Lower lobe of right lung (tissue), 2 donors: ENCODE measurements at places on chromosomes 16 and 17. TPM values are rescaled to one million over a fixed set of nuclear protein-coding genes. Genes with fewer than 3 reads are reported as not detected.
A peak's percentile ranks its signal among the peaks of the same experiment; 100 is the strongest.

SLC9A5 gene
- 2.8 TPM for total RNA-seq

DNA sequence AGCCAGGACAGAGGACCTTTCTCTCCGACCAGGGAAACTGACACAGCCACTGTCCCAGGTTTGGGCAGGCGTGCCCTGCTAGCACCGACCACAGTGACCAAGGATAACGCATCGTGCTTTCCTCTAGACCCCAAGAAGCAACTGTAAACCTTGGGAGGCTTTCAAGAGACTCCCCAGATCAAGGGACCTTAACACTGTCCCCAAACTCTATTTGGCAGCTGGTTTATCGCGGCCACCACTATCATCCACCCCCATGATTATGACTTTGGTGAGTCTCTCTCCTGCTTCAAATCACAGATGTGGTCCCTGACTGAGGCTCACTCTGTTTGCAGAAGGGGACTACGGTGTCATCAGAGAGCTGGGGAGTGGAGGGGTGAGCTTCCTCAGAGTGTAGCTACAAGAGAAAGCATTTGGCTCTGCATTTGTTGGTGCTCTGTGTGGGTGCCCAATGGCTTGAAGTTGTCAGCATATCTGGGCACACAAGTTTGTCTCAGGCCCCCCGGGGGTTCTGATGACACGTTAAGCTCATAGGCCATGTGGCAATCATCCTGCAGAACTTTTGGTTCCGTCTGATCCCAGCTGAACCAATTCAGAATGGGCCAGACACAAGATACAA, 408.0 kb downstream of the SLC39A11 start:
- peaks cover 6% of the 10 kb centered on the region for H3K4me1 ChIP-seq
- no peaks in the 10 kb centered on the region for H3K27me3 ChIP-seq
- no peaks in the 10 kb centered on the region for H3K36me3 ChIP-seq
- H3K27ac ChIP-seq, result peak overlapping the region; percentile 42
- H3K4me3 ChIP-seq, result no peak overlapping the region
- no peak for DNase-seq

- no peak overlapping the region for H3K4me3 ChIP-seq
- peaks cover 5% of the 10 kb centered on the region for H3K4me1 ChIP-seq
- H3K27me3 ChIP-seq, result no peaks in the 10 kb centered on the region
- H3K27ac ChIP-seq, result no peak overlapping the region
- DNase-seq, result no peak
Observed at GRCh38 chr17:4623249-4623648, 18.2 kb downstream of the ALOX15 start.

GRCh38 chr17:49944273-49944870, 24.6 kb upstream of the DLX4 start:
- no peak overlapping the region for H3K27ac ChIP-seq
- no peak overlapping the region for H3K4me3 ChIP-seq
- H3K36me3 ChIP-seq, result no peaks in the 10 kb centered on the region

SOX15 gene
- 0.47 TPM for total RNA-seq

CDRT4 gene
- total RNA-seq, result 13.4 TPM

DNA sequence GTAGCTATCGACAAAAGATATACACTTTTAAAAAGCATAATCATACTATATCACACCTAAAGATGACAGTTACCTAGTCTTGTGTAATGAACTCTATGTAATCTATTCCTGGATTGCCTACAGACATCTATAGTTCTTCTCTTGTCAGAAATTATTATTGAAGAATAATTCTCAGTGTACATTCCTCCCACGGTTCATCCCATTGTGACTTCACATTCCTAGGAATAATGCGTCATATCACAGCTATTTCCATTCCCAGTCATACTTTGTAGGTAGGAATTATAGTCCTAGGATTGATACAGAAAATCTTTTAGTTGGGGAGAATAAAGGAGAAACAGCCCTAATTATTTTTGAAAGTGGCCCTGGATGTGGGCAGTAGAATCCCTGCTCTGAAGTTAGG, 44.0 kb upstream of the ABCC11 start:
- H3K27me3 ChIP-seq, result no peaks in the 10 kb centered on the region
- no peak overlapping the region for H3K4me3 ChIP-seq
- no peak overlapping the region for H3K27ac ChIP-seq
- DNase-seq, result no peak
- H3K4me1 ChIP-seq, result peaks cover 4% of the 10 kb centered on the region
- peaks cover 53% of the 10 kb centered on the region for H3K36me3 ChIP-seq

TBC1D3C gene
- 0.38 TPM for total RNA-seq

GRCh38 chr16:30359871-30360170, 4.7 kb upstream of the CD2BP2 start:
- no peaks in the 10 kb centered on the region for H3K27me3 ChIP-seq
- no peak overlapping the region for H3K4me3 ChIP-seq
- H3K36me3 ChIP-seq, result peaks cover 70% of the 10 kb centered on the region
- no peak for DNase-seq

KRTAP4-3 gene
- total RNA-seq, result not detected

PITPNM3 gene
- 12.3 TPM for total RNA-seq

- DNase-seq, result no peak
- H3K27ac ChIP-seq, result no peak overlapping the region
- no peak overlapping the region for H3K4me3 ChIP-seq
- H3K4me1 ChIP-seq, result no peaks in the 10 kb centered on the region
- H3K36me3 ChIP-seq, result no peaks in the 10 kb centered on the region
- H3K27me3 ChIP-seq, result peaks cover 15% of the 10 kb centered on the region
Observed at GRCh38 chr17:8031261-8031661, 7.6 kb upstream of the ALOX15B start.

GRCh38 chr16:88487124-88487432, 34.0 kb downstream of the ZFPM1 start:
- no peaks in the 10 kb centered on the region for H3K36me3 ChIP-seq
- no peaks in the 10 kb centered on the region for H3K4me1 ChIP-seq
- H3K4me3 ChIP-seq, result no peak overlapping the region
- H3K27ac ChIP-seq, result no peak overlapping the region

C17orf78 gene
- not detected for total RNA-seq

- H3K36me3 ChIP-seq, result no peaks in the 10 kb centered on the region
- peak within 1 kb of the TSS; percentile 51 for H3K4me3 ChIP-seq
- peaks cover 20% of the 10 kb centered on the region for H3K4me1 ChIP-seq
- H3K27me3 ChIP-seq, result peaks cover 87% of the 10 kb centered on the region
- no peak within 1 kb of the TSS for H3K27ac ChIP-seq
Observed at GRCh38 chr17:46818316-46818928, at the start of gene WNT3. Gene WNT3 (minus strand): TSS chr17:46818692. CDS start chr17:46818597, 95 bp downstream.

DNA sequence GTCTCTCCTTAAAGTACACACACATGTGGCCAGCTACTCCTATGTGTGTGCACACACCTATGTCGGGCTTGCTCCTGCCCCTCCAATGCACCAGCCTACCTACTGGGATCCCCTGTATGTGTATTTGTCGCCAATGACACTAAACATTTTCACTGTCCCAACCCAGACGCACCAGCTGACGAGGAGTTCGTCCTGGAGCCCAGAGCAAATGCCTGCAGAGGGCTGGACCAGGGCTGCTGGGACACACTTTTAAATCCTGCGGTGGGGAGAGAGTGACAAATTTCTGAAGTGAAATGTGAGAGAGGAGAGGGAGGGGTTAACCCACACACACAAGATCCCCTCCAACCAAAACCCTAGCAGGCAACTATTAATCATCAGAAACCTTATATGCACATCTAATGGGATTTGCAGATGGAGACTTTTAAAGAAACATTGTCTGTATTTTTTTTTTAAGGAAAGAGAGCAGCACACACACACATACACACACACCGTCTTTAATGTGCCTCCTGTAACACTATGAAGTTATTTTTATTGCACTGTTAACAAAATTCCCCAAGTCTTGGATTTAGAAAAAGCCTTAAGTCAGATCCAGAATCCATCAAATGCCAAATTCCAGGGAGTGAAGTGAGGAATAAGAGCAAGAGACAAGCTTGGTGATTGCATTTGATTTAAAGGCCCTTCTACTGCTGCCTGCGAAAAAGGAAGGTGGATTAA, at the start of gene MEOX1:
Gene MEOX1, minus strand, starts transcription at position 224 of the 714 bp plus-strand sequence. CDS start 388 bp downstream, outside the sequence.
- H3K36me3 ChIP-seq, result no peaks in the 10 kb centered on the region
- no peaks in the 10 kb centered on the region for H3K4me1 ChIP-seq
- peak within 1 kb of the TSS; percentile 6 for H3K4me3 ChIP-seq
- no peak within 1 kb of the TSS for H3K27ac ChIP-seq
